ENCODE measurements at places on chromosomes 5 and 9. TPM values are rescaled to one million over a fixed set of nuclear protein-coding genes. Genes with fewer than 3 reads are reported as not detected.

- no peak overlapping the region for H3K4me3 ChIP-seq
- H3K27ac ChIP-seq, result no peak overlapping the region
- no peaks in the 10 kb centered on the region for H3K36me3 ChIP-seq
- no peaks in the 10 kb centered on the region for H3K27me3 ChIP-seq
- peaks cover 46% of the 10 kb centered on the region for H3K4me1 ChIP-seq
Measured at GRCh38 chr5:113266913-113267227, 167.9 kb downstream of the TSSK1B start.

DNA sequence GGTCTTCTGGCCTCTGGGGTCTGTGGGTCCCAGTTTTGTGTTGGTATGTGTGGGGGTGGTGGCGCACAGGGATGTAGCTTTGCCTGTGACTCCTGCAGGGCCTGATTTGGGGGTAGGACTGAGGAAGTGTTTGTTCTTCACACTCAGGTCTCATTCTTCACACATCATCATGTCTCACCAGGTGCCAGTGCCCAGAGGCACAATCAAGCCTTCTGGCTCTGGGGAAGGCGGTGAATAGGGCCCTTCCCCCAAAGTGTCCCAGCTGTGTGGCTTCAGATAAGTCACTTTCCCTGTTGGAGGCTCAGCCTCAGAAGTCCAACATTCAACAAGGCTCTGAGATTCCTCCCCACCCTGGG is 5.1 kb downstream of the DBN1 start:
- H3K36me3 ChIP-seq, result peaks cover 14% of the 10 kb centered on the region
- no peak overlapping the region for H3K27ac ChIP-seq
- no peaks in the 10 kb centered on the region for H3K27me3 ChIP-seq
- no peak overlapping the region for H3K4me3 ChIP-seq
- H3K4me1 ChIP-seq, result peaks cover 32% of the 10 kb centered on the region

DNA sequence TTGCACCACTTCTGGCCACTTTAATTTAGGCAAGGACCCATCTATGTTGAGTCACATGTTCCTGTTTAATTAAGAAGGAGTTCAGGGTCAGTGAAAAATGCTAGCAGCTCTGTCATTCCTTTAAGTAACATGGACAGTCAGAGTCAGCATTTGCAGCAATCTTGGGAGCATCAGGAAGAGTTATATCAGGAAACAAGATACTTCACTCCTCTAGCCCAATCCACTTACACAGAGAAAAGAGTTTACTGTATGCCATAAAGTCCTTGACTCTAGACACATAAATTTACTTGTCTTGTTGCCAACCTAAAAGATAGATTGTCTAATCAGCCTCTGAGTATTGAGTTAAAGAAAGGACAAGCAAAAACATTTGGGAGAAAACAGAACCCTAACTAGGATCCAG is 266.7 kb downstream of the PJA2 start:
- no peak overlapping the region for H3K27ac ChIP-seq
- H3K4me1 ChIP-seq, result no peaks in the 10 kb centered on the region
- H3K27me3 ChIP-seq, result no peaks in the 10 kb centered on the region
- H3K36me3 ChIP-seq, result no peaks in the 10 kb centered on the region
- H3K4me3 ChIP-seq, result no peak overlapping the region

DNA sequence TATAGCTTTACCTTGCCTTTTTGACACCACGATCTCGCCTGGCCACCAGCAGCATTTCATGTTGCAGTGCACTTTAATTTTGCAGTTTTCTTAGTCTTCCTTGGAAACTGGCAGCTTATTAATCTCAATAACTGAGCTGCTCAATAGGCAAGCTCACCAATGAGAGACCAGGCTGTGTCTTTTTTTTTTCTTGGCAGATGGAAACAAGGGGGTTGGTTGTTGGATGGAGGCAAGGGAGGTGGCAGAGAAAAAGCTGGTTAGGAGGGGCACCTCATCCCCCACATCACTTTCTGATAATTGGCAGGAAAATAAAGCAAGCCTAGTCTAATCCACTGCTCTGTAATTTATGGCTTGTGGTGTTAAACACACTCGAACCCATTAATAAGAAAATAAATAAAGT is 324.5 kb upstream of the WWC1 start:
- H3K27ac ChIP-seq, result no peak overlapping the region
- no peak for DNase-seq
- no peaks in the 10 kb centered on the region for H3K36me3 ChIP-seq
- peaks cover 9% of the 10 kb centered on the region for H3K4me1 ChIP-seq
- no peak overlapping the region for H3K4me3 ChIP-seq

CXXC5 gene
- total RNA-seq, result 25.6 TPM
